T-helper 2 cell (primary cell): ENCODE measurements at places on chromosomes 4 and X.

GRCh38 chr4:41613386-41613785, 75.4 kb downstream of the LIMCH1 start:
- DNase-seq, result no peak

- DNase-seq, result no peak
Observed at GRCh38 chrX:133250184-133251100, 32.3 kb upstream of the TFDP3 start.

DNA sequence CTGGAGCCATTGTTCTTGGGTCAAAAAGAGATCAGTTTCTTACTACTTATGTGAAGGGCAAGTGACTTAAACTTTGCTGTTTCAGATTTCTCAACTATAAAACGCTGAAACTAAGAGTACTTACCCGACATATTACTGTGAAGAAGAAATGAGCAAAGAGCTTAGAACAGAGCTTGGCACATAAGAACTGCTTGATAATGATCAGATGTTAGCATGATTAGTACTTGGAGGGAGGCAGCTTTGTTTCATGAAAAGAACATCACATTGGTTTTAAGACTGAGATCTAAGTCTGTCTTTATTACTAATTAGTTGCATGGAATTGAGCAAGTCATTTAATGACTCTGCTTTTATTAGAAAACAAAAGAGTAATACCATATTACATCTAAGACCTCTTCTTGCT, 169.1 kb downstream of the ARHGAP24 start:
- DNase-seq, result no peak

DNA sequence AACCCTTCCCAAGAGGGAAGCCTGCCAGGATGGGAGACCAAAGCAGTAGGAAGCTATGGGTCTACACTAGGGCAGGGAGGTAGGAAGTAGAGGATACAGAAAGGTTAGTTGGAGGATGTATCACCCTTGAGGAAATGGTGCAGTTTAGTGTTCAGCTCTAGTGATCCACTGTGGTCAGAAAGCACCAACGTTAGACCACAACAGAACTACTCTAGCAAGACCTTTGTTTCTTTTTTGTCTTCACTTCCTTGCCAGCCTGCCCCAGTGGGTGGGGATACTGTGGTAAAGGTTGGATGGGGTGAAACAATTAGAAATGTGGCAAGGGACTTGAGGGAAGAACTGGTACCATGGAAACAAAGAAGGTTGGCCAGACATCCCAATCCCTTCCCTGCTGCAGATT, 83.3 kb downstream of the DDIT4L start:
- DNase-seq, result no peak

GRCh38 chrX:41092776-41093175, 7.5 kb downstream of the USP9X start:
- no peak for DNase-seq

DNA sequence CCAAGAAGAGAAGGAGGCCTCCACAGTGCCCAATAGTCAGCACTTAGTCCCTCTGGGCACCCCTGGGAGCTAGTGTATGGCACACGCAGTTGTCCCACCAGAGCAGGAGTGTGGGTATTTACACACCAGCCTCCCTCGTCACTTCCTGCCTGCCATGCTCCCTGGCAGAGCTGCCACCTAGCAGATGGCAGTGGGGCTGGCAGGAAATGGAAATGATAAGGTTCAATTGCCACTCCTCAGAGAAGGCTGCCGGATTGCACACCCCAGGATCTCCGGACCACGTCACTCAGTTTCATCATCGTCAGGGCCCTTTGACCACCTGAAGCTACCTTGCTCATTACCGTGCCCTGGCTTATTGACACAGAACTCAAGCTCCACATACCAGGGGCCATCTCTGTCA, 173.3 kb upstream of the PSAPL1 start:
- no peak for DNase-seq

GRCh38 chrX:154751669-154752271, 893 bp upstream of the GAB3 start:
- no peak for DNase-seq

GRCh38 chr4:25712611-25713010, 57.0 kb downstream of the SLC34A2 start:
- DNase-seq, result no peak
